ENCODE measurements at places on chromosomes 11 and 22.

- no peak for DNase-seq
These were observed 1.2 kb upstream of the MPPED2 start for GRCh38 chr11:30587269-30587812.

DNA sequence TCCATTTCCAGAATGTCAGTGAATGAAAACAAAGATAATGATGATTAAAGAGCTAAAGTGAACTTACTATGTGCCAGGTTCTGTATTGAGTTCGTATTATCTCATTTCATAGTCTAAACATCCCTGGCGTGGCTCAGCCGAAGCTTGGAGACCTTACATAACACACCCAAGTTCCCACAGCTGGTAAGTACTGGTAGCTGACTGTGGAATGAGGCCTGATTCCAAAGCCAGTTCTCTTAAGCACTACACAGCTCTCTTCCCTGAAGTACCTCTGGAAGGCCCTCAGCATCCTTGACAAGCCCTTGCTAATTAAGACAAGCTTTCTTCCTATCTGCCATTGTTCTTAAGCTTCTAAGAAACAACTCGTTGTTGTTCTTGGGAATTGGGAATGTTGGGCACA, 28.6 kb upstream of the NCAM1 start:
- DNase-seq, result no peak

GRCh38 chr11:114571712-114572111, 12.0 kb upstream of the NXPE1 start:
- no peak for DNase-seq

DNA sequence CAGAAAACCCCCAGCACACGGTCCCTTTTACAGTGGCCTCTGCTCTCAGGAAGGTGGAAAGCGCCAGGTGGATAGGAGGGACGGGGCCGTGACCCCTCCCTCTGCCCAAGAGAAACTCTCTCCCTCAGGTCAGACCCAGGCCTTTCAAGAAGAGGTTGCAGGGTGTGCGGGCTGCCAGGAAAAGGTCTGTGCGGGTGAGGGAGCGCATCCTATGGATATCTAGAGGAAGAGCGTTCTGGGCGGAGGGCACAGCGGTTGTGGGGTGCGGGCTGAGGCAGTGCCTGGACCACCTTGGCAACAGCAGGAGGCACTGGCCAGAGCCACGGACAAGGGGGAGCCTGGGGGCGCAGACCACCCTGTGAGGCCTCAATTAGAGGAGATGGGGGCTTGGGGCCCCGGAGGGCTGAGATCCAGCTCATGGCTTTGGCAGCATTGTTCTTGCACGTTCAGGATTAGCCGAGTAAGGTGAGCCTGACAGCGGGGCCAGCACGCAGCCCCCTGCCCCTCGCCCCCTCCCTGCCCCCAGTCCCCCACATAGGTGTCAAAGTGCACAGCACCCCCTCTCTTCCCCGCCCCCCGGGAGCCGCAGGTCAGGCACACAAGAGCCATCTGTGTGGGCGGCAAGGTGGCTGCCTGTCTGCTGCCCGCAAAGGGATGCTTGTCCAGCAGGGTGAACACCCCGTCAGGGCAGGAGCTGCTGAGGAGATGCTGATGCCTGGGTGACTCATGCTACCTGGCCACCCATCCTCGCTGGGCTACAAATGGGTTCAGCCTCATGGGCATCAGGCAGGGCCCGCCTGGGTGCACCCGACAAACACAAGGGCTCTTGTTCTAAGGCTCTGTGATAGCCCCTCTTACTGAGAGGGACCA, 92.8 kb upstream of the KCNQ1OT1 start:
- no peak for DNase-seq

GRCh38 chr11:63242089-63242781, 1.2 kb downstream of the SLC22A25 start:
- DNase-seq, result no peak

DNA sequence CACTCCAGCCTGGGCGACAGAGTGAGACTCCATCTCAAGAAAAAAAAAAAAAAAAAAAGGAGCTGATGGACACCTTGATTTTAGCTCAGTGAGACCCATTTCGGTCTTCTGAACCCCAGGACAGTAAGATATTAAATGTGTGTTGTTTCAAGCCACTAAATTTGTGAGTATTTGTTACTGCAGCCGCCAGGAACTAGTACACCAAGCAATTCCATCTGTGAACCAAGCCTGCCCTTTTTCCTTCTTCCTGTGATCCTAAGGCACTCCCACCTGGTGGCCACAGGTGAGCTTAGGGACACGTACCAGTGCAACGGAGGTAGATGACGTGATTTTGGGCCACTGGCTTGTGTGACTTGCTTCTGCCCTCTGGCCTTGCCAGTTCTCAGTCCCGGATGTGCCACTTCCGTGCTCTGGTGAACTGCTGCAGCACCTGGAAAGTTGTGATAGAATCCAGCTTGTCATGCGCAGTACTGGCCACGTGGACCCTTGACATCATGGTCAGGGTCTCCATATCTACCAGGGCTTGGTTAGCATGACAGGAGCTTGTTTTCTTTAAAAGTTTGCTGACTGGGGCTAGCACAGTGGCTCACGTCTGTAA, 19.6 kb upstream of the ATXN10 start:
- no peak for DNase-seq

DNA sequence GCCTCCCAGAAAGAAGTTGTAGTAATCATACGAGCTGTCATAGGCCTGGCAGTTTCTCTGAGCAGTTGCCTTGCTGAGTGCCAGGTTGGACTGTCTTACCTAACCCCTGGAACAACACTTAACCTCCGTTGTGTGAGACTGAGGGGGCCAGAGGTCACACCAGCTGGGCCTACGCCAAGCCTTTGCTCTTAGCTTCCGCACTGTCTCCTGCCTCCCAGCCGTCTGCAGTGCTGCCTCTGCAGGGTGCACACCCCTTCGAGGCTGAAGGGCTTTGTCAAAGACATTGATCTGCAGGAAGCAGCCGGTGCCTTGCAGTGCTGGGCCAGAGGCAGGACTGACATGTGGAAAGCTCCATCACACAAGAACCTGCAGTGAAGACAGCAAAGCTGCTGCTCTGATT, 16.7 kb downstream of the TAB1 start:
- DNase-seq, result no peak

DNA sequence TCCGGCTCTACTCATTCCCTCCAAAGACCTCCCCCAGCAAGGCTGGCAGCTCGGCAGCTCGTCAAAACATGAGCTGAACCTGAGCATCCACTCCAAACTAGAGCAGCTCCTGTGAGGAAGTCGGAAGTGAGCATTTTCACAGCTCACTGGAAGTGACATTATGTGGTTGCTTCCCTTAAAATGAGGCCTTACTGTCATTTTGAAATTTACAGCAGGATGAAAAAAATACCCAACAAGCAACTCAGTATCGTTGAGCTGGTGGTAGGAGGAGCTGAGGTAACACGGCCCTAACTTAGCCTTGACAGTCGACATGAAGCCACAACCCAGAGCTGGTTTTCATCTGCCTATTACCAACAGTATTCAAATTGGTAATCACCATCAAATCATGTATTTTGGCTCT, 38.0 kb upstream of the ARFGAP3 start:
- DNase-seq, result no peak

DNA sequence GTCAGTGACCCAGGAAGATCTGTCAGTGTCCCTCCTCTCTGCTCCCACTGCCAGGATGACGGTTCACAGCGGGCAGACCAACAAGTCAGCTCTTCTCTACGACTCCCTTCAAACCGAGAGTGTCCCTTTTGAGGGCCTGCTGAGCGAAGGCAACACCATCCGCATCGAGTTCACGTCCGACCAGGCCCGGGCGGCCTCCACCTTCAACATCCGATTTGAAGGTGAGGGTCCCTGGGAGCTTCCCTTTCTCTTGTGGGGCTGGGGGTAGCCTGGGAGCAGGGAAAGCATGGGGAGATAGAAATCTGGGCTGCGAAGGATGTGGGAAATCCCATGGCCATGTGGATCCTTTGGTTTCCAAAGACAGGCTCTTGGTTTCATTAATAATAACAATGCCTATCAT, 118.4 kb upstream of the ASPHD2 start:
- DNase-seq, result no peak

DNA sequence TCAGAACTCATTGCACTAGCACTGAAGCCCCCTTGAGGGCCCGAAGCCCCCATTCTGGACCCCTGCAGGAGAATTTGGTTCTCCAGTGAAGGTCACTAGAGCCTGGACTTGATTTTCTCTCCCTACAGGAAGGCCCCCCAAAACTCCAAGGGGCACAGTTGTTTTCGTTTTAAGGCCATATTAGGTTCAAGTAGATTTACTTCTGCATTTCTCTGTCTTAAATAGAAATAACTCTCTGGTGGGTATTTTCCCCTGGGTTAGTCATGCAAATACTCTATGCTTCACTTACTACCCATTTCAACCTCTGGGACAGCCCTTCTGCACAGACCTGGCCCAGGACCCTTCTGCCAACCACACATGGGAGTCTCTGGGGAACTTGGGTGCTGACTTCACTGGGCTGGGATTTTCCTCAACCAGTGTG, 41.6 kb downstream of the WEE1 start:
- DNase-seq, result no peak

DNA sequence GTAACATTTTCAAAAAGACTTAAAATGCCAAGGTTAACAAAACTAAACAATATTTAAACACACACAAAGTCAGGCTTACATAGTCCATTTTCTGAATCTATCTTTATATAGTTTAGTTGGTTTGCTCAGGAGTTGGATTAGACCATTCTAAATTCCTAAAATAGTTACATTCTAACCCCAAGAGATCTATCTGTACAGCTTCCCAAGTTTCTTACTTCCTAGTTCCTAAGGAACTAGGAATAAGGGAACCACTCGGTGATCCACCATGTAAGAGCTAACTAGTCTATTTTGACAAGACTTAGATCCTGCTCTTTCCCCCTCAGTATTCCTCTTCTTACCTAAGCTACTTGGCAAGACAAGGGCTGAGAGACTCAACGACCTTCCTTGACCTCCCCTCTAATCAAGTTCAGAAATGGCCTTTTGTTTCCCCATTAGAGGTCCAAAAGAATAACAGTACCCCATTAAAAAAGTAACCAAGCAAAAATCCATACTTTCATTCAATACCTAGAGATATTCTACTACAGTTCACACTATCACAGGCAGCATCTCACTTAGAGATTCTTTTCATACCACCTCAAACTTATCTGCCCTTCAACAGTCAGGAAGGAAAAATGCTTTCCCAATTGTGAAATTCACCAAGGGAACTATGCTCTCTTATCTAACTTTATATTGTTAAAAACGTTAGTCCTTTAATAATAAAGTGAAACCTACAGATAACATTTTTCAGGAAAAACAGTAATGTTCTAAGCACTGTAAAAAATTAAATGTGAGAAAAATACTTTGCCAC, 253.1 kb downstream of the TTC28 start:
- no peak for DNase-seq

- DNase-seq, result no peak
These were observed 1.0 kb upstream of the ALKBH8 start for GRCh38 chr11:107566569-107566968.

- DNase-seq, result no peak
These were observed 7.7 kb upstream of the OMP start for GRCh38 chr11:77094841-77095365.

DNA sequence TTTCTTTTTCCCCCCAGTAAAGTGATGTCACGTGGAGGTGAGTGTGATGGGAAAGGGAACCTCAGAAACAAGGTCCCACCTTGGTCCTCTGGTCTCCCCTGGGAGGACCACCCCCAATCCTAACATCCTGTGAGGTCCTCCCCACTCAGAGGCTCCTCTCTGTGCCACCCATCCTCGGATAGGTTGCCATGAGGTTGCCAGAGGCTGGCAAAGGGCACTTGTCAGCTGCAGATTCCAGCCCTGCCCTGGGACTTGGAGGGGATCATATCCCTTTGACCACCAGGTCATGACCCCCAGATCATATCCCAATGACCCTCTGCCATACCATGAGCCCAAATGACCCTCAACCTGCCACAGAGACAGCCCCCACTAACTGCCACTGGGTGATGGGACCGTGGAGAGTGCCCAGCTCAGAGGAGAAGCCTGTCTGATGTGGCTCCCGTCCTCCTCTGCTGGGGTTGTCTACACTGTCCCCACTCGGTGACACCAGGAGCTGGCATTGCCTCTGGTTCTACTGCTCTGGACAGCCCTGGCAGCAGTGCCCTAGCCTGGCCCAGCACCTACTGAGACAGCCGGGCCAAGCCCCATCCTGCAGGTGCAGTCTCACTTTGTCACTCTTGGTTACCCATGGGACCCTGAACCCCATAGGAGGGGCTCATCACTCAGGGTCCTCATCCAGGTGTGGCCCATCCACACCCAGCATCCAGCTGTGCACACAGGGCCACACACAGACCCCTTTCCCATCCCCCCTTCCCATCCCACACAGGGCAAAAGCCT, 90.2 kb upstream of the KCNQ1OT1 start:
- no peak for DNase-seq

- DNase-seq, result no peak
These were observed 9.9 kb downstream of the PCSK7 start for GRCh38 chr11:117221775-117222517.

DNA sequence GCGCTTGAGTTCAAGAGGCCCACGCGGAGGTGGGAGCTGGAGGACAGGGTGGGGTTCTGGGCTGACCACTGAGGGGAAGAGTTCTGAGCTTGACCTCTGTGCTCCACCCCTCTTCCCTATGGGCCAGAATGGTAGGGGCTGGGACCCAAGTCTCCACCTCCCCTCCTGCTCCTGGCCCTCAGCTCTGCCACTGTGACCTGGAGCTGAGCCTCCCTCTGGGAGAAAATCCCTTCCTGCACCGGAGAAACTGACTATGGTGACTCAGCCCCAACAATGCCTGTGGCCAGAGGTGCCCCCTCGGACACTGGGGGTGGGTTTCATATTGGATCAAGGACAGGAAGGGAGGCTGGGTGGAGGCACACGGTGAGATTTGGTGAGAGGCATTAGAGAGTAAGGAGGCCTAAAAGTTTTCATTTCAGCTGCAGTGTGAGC, 23.0 kb downstream of the RELT start:
- DNase-seq, result no peak

GRCh38 chr11:112852143-112852866, 108.9 kb upstream of the NCAM1 start:
- DNase-seq, result no peak

DNA sequence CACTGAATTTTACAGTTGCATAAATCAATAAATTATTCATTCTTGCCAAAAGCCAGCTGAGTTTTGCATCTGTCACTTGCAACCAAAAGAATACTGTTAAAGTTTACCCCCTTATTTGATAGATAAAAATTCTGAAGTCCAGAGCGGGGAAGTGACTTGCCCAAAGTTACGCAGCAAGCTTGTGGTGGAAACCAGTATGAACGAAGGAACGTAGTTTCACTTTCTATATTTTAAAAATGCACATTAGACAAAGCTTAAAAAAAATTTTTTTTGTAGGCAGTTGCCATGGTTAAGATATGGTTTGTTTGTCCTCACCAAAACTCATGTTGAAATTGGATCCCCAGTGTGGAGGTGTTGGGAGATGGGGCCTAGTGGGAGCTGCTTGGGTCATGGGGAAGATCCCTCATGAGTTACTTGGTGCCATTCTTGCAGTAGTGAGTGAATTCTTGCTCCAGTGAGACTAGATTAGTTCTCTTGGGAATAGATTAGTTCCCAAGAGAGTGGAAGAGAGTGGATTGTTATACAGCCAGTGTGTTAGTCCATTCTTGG, 46.3 kb upstream of the SEZ6L start:
- DNase-seq, result no peak

GRCh38 chr11:2094354-2095197, 44.6 kb downstream of the IGF2 start:
- no peak for DNase-seq

GRCh38 chr11:9158898-9159391, 67.5 kb upstream of the SCUBE2 start:
- no peak for DNase-seq

Data from activated T-helper 1 cell treated with anti-CD3 and anti-CD28 coated beads, Interleukin-2, amount 50 U/mL, for 16 hours (primary cell).